ENCODE measurements at places on chromosomes 6 and 20. TPM values are rescaled to one million over a fixed set of nuclear protein-coding genes. Genes with fewer than 3 reads are reported as not detected.

Gene RAET1L
- polyA plus RNA-seq = 1.1 TPM

Gene TINAG
- polyA plus RNA-seq = not detected

Gene F13A1
- 6.9 TPM for polyA plus RNA-seq

Gene ANKRD66
- not detected for polyA plus RNA-seq

Gene ZNF334
- polyA plus RNA-seq = 4.4 TPM

Gene DSN1
- polyA plus RNA-seq = 11.8 TPM

Gene CCHCR1
- polyA plus RNA-seq = 11.8 TPM

Gene AVP
- polyA plus RNA-seq = not detected

Gene TAAR2
- not detected for polyA plus RNA-seq

Gene TSPO2
- 0.15 TPM for polyA plus RNA-seq

Gene CALHM4
- not detected for polyA plus RNA-seq

Gene MYB
- 1.2 TPM for polyA plus RNA-seq

Gene OXT
- polyA plus RNA-seq = not detected

Gene DHX35
- 6.5 TPM for polyA plus RNA-seq

Gene PHACTR2
- polyA plus RNA-seq = 10.6 TPM

Gene MYLIP
- 16.0 TPM for polyA plus RNA-seq

Gene SAPCD1
- 5.4 TPM for polyA plus RNA-seq

Gene GSTA4
- polyA plus RNA-seq = 42.7 TPM

Gene CALHM6
- polyA plus RNA-seq = 5.0 TPM

Gene TRIM31
- 1.2 TPM for polyA plus RNA-seq

Gene TRAM2
- 2.1 TPM for polyA plus RNA-seq

Gene MYLK4
- polyA plus RNA-seq = 0.43 TPM

Gene RGS17
- 1.7 TPM for polyA plus RNA-seq

Gene DPPA5
- polyA plus RNA-seq = not detected

Gene EMILIN3
- polyA plus RNA-seq = not detected

Gene FAM162B
- 4.0 TPM for polyA plus RNA-seq

Gene GSTA3
- polyA plus RNA-seq = 1.00 TPM

Gene TUBB2A
- polyA plus RNA-seq = 83.9 TPM

Gene FILIP1
- polyA plus RNA-seq = 0.31 TPM

Gene ZBP1
- polyA plus RNA-seq = 0.60 TPM

Gene LY6G6F
- polyA plus RNA-seq = not detected

Gene NHLRC1
- 0.50 TPM for polyA plus RNA-seq

Measured in stomach (tissue), 19 donors.